ENCODE measurements at places on chromosomes 13 and 19.
A peak's percentile ranks its signal among the peaks of the same experiment; 100 is the strongest.

- DNase-seq, result no peak
Measured at GRCh38 chr13:30234619-30235162, 72.7 kb downstream of the KATNAL1 start.

GRCh38 chr13:45621950-45622349 is 6.4 kb upstream of the ERICH6B start:
- no peak for DNase-seq

DNA sequence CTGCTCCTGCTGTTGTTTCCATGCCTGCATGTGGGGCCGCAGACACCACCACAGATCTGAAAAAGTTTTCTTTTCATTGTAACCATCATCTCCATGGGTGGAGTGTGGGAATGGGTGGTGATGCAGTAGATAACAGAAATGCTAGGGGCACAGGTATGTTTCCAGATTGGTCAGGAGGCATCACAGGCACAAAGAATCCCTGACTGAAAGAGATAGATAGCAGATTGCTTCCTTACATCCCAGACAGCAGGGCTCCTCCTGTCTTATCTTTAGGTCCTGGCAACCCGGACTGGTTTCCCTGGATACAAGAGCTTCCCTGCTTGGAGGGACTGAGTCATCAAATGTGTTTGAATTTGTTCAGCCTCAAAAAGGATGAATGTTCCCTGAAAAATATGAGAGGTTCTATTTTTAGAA is 1937.6 kb downstream of the PCDH9 start:
- no peak for DNase-seq

DNA sequence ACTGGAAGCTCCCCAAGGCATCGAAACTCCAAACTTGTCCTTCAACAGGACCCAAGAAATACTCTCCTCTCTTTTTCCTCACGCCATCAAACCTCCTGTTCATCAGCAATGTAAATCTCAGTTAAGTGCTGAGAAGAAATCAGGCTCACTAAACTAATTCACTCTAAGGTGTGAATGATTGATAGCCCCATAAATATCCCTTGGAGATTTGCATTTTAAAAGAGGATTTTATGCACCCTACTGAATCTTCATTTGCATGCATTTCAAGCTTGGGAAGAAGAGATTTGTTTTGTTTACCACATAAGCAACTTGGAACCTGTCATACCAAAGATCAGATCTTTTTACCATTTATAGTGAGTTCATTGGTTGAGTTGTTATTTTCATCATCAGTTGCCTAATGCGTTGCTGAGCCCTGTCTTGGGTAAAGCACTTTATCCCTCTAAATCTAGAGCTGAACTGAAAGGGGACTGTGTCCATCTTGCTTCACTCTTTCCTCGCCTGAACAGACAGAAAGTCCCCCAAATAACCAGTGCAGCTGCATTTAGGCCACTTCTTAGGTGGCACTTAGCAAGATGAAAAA is 40.2 kb upstream of the GSX1 start:
- DNase-seq, result no peak

GRCh38 chr19:52007451-52007805 is 583 bp downstream of the ZNF615 start:
- DNase-seq, result peak; percentile 21

Data from left lung (tissue), 14 donors.